ENCODE measurements at places on chromosomes 12 and 14. TPM values are rescaled to one million over a fixed set of nuclear protein-coding genes. Genes with fewer than 3 reads are reported as not detected.

The HOXC6 gene
- 2.3 TPM for total RNA-seq

The TMEM229B gene
- total RNA-seq = 24.7 TPM

The TAS2R10 gene
- 0.62 TPM for total RNA-seq

The KCNMB4 gene
- 0.44 TPM for total RNA-seq

The PRH2 gene
- total RNA-seq = not detected

The LHX5 gene
- total RNA-seq = not detected

The PLEKHG7 gene
- total RNA-seq = 4.2 TPM

The SLC10A1 gene
- total RNA-seq = 0.23 TPM

The RPGRIP1 gene
- total RNA-seq = 0.49 TPM

The MDGA2 gene
- total RNA-seq = not detected

The ACRBP gene
- total RNA-seq = 2.3 TPM

Data from ureter (tissue), 1 donor.